COR-L47 (cell line): ENCODE measurements at places on chromosomes 1 and 21.

- no peak for DNase-seq
Observed at GRCh38 chr1:7470904-7471638, 300.0 kb upstream of the VAMP3 start.

GRCh38 chr1:77218477-77219165 is 609 bp downstream of the PIGK start:
- DNase-seq = no peak

- DNase-seq = no peak
Observed at GRCh38 chr1:177088966-177089365, 75.5 kb downstream of the ASTN1 start.

DNA sequence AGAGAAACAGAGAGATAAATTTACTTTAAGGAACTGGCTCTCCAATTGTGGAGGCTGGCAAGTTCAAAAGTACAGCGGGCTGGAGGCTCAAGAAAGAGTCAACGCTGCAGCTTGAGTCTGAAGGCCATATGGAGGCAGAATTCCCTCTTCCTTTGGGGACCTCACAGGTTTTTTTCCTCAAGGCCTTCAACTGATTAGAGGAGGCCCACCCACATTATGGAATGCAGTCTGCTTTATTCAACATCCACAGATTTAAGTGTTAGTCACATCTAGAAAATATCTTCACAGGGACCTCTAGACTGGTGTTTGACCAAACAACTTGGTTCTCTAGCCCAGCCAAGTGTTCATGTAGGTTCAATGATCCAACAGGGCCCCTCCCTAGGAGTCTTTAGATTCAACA is 117.8 kb downstream of the SLC35F3 start:
- no peak for DNase-seq

GRCh38 chr1:73333847-73334503 is 864.0 kb downstream of the LRRIQ3 start:
- DNase-seq = no peak
